ENCODE measurements at places on chromosomes 16 and 17.

DNA sequence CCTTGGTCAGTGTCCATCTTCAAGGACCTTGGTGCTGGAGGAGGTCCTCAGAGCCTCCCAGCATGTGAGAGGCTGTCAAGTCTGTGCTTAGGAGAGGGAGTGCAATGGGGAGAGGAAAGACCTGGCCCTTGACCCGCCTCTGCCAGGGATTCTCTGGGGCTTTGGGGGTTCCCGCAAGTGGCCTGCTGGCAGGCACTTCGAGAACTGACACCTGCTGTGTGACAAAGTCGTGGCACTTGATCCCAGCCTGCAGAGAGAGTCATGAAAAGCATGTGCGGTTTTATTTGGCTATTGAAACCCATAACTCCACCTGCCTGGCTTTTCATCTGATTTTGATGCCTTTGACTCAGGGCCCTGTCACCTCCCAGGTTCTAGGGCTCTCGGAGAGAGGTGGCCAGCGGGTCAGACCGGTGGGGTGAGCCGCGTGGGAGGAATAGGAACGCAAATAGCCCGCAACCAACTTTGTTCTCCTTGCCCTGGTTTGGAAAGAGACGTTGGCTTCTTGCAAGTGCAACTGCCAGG lies 42.8 kb upstream of the GSE1 start:
- peak overlapping the region; percentile 85 for H3K27ac ChIP-seq
- no peaks in the 10 kb centered on the region for H3K27me3 ChIP-seq
- H3K36me3 ChIP-seq: no peaks in the 10 kb centered on the region
- H3K4me1 ChIP-seq: peaks cover 93% of the 10 kb centered on the region

DNA sequence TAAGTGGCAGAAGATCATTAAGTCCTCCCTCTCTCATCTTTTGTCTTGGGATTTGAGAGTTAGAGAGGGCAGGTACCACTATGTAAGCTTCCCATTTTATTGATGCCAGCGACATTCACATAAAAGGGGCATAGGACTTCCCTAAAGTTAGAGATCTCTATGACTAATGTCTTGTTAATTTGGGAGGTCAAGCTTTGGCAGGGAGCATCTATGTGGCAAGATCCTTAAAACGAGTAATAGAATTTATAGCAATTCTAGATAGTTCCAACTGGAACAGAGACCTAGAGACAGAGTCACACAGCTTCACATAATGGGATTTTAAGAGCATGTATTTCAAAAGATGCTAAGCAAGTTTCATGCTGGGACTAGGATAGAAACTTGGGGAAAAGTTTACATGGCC lies 308.0 kb downstream of the MAP2K6 start:
- H3K4me1 ChIP-seq: no peaks in the 10 kb centered on the region
- H3K27ac ChIP-seq: no peak overlapping the region
- no peaks in the 10 kb centered on the region for H3K36me3 ChIP-seq

- H3K27ac ChIP-seq: no peak overlapping the region
- H3K36me3 ChIP-seq: peaks cover 12% of the 10 kb centered on the region
- H3K4me3 ChIP-seq: no peak overlapping the region
- no peak for DNase-seq
- no peaks in the 10 kb centered on the region for H3K27me3 ChIP-seq
- H3K4me1 ChIP-seq: peaks cover 9% of the 10 kb centered on the region
Observed at GRCh38 chr16:14491861-14492529, 138.1 kb downstream of the PARN start.

GRCh38 chr16:4512473-4512872 lies 26.1 kb downstream of the CDIP1 start:
- no peak for DNase-seq
- no peak overlapping the region for H3K4me3 ChIP-seq
- H3K27me3 ChIP-seq: no peaks in the 10 kb centered on the region
- peaks cover 67% of the 10 kb centered on the region for H3K4me1 ChIP-seq
- H3K27ac ChIP-seq: peak overlapping the region; percentile 43
- H3K36me3 ChIP-seq: peaks cover 45% of the 10 kb centered on the region

DNA sequence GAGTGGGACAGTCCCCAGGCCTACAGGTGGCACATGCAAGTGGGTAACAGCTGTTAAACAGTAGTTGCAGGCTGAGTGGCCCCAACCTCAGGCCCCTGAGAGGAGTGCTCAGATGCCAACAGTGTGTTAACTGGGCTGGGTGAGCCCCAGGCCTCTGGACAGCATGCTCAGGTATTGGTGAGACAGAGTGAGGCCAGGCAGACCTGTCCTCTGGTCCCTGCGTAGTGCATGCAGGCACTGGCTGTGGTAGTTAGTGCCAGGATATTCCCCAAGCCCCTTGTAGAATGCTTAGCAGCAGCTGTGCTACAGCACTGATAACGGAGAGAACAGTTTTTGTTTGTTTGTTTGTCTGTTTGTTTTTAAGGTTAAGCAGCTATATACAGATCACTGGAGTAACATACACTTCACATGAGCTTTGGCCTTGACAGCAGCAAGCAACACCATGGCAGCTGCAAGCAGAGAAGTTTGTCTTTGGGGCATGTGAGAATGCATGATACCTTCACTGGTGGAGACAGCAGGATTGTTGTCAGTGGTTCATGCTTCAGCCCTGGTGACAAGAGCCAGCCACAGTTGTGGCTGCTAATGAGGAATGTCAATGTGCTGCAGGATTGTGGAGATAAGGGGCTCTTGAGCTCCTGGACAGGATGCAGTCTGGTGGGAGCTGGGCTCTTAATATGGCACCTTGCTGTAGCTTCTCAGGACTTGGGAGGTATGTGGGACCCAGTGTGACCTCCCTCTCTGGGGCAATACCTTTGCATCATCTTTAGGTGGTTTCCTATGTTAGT lies 614.4 kb downstream of the CDH11 start:
- H3K4me3 ChIP-seq: no peak overlapping the region
- no peaks in the 10 kb centered on the region for H3K27me3 ChIP-seq
- no peaks in the 10 kb centered on the region for H3K4me1 ChIP-seq
- no peaks in the 10 kb centered on the region for H3K36me3 ChIP-seq
- no peak overlapping the region for H3K27ac ChIP-seq

- no peaks in the 10 kb centered on the region for H3K27me3 ChIP-seq
- H3K4me1 ChIP-seq: peaks cover 14% of the 10 kb centered on the region
- DNase-seq: no peak
- no peak overlapping the region for H3K27ac ChIP-seq
Observed at GRCh38 chr16:73190688-73191659, 143.0 kb upstream of the ZFHX3 start.

DNA sequence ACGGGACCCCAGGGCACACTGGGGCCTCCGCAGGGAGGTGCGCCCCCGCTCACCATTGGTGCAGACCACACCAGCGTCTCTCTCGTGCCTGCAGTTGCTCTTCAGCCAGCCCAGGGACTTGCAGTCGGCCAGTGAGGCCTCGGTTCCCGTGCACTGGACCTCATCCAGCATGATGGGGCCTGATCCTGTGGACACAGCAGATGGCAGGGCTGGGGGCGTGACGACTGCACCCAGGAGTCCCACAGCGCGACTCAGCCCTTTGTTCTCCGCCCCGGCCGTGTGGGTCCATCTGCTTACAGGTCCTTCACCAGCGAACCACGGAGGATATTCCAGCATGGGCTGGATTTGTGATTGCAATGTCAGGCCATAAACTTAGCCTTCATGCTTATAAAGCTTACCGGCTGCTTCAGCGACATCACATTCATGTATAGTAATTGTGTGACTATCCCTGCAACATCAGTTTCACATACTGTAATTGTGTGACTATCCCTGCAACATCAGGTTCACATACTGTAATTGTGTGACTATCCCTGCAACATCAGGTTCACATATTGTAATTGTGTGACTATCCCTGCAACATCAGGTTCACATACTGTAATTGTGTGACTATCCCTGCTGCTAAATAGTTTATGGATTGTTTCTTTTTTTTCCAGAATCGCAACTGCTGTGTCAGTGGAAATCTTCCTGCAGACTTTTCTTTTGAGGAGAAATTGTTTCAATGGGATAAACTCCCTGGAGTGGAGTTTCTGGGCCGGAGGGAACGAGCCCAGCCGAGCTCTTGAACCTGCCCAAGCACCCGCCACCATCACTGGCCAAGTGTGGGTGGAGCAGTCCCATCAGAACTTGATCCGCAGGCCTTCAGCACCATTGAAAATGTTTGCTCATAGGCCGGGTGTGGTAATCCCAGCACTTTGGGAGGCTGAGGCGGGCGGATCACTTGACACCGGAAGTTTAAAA lies 4.8 kb downstream of the LGALS3BP start:
- H3K36me3 ChIP-seq: no peaks in the 10 kb centered on the region
- H3K27ac ChIP-seq: no peak overlapping the region
- DNase-seq: no peak
- no peak overlapping the region for H3K4me3 ChIP-seq

GRCh38 chr17:59753522-59754467 lies 46.3 kb downstream of the VMP1 start:
- peaks cover 73% of the 10 kb centered on the region for H3K36me3 ChIP-seq
- H3K4me1 ChIP-seq: peaks cover 44% of the 10 kb centered on the region
- H3K27ac ChIP-seq: peak overlapping the region; percentile 71
- peak overlapping the region; percentile 33 for H3K4me3 ChIP-seq

DNA sequence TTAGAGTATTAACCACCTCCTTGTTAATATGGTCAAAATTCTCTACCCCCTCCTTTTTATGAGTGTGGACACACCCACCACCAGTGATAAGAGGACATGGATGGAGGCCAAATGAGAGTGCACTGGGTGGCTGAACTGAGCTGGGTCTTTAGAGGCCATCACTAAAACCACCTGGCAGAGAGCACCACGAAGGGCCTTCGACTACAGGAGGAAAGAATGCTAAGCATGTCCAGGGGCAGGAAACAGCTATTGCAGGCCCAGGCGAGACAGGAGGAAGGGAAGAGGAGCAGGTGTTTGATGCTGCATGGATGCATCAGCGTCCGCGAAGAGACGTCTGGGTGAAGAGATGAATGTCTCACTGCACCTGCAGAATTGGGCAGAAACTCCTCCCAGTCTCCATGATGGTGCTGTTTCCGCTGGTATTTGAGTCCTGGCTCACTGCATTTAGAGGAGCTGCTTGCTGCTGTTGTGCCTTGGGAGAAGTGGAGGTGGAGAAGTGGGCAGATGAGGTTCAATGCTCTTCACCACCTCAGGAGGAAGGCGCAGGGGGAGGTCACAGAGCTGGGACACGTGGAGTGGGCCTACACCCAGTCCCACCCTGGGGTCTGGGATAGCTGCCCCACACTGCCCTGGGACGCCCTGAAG lies 33.2 kb downstream of the SPHK1 start:
- no peak for DNase-seq
- H3K36me3 ChIP-seq: peaks cover 3% of the 10 kb centered on the region
- no peak overlapping the region for H3K4me3 ChIP-seq
- no peaks in the 10 kb centered on the region for H3K27me3 ChIP-seq

DNA sequence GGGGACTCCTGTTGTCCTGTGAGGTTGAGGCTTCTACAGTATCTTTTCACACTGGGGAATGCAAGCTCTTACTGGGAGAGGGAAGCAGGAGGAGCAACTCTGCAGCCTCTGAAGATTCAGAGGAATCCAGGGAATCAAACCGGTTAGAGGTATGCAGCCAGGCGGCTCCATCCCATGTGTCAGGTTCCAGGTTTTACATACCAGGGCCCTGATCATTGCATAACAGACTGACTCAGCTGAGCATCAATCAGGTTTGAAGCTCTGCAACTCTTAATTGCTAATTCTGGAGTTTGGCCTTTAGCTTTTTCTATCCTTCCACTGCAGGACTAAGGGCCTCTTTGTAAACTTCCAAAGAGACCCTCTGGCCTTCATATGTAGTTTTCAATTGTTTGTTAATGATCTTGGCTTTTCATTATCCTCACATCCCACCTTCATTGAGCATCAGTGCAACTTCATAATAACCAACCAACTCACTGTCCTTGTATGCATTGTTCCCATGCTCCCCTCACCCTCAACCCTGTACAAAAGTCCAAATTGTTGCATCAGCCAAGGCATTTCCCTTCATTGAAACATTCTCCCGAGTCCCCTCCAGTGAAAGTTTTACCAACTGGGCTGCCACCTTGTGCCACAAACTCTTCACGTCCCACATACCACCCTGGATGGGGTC lies 59.7 kb upstream of the DHX40 start:
- DNase-seq: no peak
- no peaks in the 10 kb centered on the region for H3K27me3 ChIP-seq
- no peak overlapping the region for H3K4me3 ChIP-seq
- no peak overlapping the region for H3K27ac ChIP-seq
- H3K4me1 ChIP-seq: peaks cover 17% of the 10 kb centered on the region

GRCh38 chr16:83418565-83418964 lies 389.2 kb upstream of the HSBP1 start:
- H3K36me3 ChIP-seq: no peaks in the 10 kb centered on the region
- no peak overlapping the region for H3K4me3 ChIP-seq
- DNase-seq: no peak
- H3K4me1 ChIP-seq: no peaks in the 10 kb centered on the region
- H3K27me3 ChIP-seq: no peaks in the 10 kb centered on the region

DNA sequence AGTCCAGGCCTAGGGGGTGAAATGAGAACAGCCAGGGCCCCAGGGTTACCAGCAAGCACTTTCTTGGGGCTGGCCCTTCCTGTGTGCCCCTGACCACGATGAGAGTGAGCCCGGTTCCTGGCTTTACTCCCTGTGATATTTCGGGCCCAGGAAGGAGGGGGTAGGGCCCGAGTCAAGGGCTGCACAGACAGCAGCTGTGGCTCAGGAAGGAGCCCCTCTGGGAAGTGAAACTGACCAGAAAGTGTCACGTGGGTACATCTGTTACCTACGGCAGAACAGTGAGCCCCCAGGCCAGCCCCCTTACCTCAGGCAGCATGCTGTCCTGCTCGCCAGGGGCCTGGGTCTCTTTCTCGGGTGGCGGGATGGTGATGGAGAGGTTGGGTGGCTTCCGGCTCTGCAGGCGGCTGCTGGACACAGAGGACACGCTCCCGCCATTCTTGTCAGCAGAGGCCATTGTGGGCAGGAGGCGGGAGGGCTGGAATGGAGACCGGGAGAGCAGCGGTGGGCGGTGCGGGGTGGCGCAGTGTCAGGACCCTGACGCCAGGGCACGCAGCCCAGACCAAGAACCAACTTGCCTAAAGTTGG lies 13.8 kb downstream of the AANAT start:
- no peak overlapping the region for H3K4me3 ChIP-seq
- H3K36me3 ChIP-seq: peaks cover 45% of the 10 kb centered on the region
- DNase-seq: no peak
- H3K27ac ChIP-seq: peak overlapping the region; percentile 65
- H3K4me1 ChIP-seq: peaks cover 69% of the 10 kb centered on the region

DNA sequence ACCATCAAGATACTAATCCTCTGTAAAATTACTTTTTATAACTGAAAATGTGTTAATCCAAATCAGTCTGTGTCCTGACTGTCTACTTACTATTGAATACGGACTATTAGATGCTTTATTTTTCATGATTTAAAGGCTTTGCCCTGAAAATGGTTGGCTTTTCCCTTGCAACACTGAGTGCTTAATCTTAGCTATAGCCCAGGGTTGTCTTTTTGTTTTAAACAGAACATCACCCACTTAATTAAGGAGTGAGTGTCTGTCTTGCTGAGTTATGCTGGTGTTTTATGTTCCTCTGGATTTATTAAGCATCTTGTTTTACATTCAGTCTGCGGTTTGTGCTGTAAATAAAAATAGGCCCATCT lies 11.0 kb downstream of the FTO start:
- no peak for DNase-seq
- H3K27ac ChIP-seq: no peak overlapping the region
- no peaks in the 10 kb centered on the region for H3K36me3 ChIP-seq
- no peaks in the 10 kb centered on the region for H3K27me3 ChIP-seq

GRCh38 chr17:330993-331701 lies 21.5 kb downstream of the RPH3AL start:
- peaks cover 25% of the 10 kb centered on the region for H3K4me1 ChIP-seq
- no peaks in the 10 kb centered on the region for H3K36me3 ChIP-seq
- peak; percentile 39 for DNase-seq
- H3K4me3 ChIP-seq: peak overlapping the region; percentile 46
- H3K27ac ChIP-seq: no peak overlapping the region
- H3K27me3 ChIP-seq: peaks cover 24% of the 10 kb centered on the region

Measured in CD14-positive monocyte (primary cell).